ENCODE measurements at places on chromosomes 12 and 14. TPM values are rescaled to one million over a fixed set of nuclear protein-coding genes. Genes with fewer than 3 reads are reported as not detected.

DNA sequence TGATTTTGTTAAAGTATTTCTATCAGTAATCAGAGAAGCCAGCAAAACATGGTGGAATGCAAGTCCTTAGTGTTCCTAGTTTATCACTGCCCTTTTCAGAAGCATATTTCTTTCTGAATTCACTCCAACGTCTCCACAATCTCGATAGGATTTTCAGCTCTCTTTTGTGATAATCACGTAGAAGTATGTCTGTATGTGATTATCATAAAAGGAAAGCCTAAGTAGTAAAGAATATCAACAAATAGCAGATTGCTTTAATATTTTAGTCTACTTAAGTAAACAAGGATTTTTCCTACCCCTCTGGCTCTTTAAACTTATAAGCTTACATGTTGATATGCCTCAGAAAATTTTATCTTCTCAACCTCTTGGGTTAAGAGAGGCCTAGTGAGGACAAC is 147.4 kb upstream of the NUDT4 start:
- no peak overlapping the region for H3K4me3 ChIP-seq
- H3K36me3 ChIP-seq, result no peaks in the 10 kb centered on the region
- no peak overlapping the region for H3K27ac ChIP-seq

- H3K4me1 ChIP-seq, result no peaks in the 10 kb centered on the region
- H3K27ac ChIP-seq, result no peak overlapping the region
- H3K27me3 ChIP-seq, result no peaks in the 10 kb centered on the region
- no peak overlapping the region for H3K4me3 ChIP-seq
- no peaks in the 10 kb centered on the region for H3K36me3 ChIP-seq
Observed at GRCh38 chr14:82710267-82710841, 1176.7 kb upstream of the SEL1L start.

GRCh38 chr12:6140651-6141447 is 16.4 kb upstream of the VWF start:
- H3K27ac ChIP-seq, result no peak overlapping the region
- no peaks in the 10 kb centered on the region for H3K36me3 ChIP-seq
- H3K4me3 ChIP-seq, result no peak overlapping the region
- no peaks in the 10 kb centered on the region for H3K27me3 ChIP-seq

DNA sequence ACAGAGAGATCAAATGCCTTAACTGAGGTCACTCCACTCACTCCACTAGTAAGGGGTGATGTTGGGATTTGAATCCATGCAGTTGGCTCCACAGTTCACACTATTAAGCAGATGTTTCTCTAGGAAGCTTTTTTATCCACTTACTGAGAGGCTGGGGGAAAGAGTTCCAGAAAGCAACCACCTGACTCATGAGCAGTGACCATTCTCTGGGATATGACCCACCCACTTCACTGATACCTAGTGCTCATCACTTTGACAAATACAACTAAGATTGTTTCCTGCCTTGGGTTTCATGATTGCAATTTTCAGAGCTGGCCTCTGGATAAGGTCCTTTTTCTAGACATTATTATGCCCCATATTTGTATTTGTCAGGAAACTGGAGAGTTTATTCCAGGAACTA is 152.1 kb upstream of the PLEKHG7 start:
- no peaks in the 10 kb centered on the region for H3K36me3 ChIP-seq
- no peaks in the 10 kb centered on the region for H3K4me1 ChIP-seq
- DNase-seq, result no peak
- H3K27me3 ChIP-seq, result no peaks in the 10 kb centered on the region

DNA sequence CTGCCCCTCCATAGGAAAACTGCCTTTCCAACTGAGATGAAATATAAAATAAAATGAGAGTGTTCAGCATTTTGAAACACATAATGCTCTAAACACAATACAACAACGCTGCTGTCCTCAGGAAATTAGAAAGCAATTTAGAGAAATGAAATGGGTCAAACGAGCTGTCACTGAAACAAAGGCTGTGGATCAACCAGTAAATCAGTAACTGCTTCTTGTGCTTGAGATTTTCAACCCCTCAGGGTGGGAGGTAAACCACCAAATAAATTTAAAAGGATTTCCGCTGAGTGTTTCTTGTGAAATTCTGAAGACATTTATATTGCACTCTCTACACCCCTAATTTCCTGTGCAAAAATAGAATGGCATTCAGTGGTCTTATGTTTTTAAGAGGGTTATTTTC is 657.1 kb upstream of the SEL1L start:
- no peaks in the 10 kb centered on the region for H3K4me1 ChIP-seq
- DNase-seq, result no peak
- no peaks in the 10 kb centered on the region for H3K36me3 ChIP-seq
- no peak overlapping the region for H3K4me3 ChIP-seq
- no peak overlapping the region for H3K27ac ChIP-seq

DNA sequence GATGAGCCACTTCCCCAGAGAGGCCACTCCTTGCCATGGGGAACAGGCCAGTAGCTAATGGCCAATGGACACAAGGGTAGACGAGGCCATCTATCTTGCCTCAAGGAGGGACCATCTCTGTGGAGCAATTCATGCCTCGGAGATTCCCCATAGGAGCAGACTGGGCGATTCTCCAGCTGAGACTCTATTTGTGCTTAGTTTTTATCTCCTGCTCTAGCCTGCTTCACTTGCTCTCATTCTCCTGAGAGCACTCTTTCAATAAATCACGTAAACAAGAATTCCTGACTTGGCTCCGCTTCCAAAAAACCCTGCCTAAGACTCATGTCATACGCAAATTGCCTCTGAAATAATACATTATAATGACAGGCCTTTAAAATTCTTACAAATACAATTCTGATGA is 396.4 kb upstream of the USP15 start:
- no peak overlapping the region for H3K4me3 ChIP-seq
- H3K27me3 ChIP-seq, result no peaks in the 10 kb centered on the region
- H3K4me1 ChIP-seq, result no peaks in the 10 kb centered on the region
- DNase-seq, result no peak
- H3K27ac ChIP-seq, result no peak overlapping the region

- no peak for DNase-seq
- no peaks in the 10 kb centered on the region for H3K36me3 ChIP-seq
- no peaks in the 10 kb centered on the region for H3K4me1 ChIP-seq
- H3K27me3 ChIP-seq, result no peaks in the 10 kb centered on the region
Observed at GRCh38 chr14:60179431-60179869, 14.3 kb upstream of the DHRS7 start.

DNA sequence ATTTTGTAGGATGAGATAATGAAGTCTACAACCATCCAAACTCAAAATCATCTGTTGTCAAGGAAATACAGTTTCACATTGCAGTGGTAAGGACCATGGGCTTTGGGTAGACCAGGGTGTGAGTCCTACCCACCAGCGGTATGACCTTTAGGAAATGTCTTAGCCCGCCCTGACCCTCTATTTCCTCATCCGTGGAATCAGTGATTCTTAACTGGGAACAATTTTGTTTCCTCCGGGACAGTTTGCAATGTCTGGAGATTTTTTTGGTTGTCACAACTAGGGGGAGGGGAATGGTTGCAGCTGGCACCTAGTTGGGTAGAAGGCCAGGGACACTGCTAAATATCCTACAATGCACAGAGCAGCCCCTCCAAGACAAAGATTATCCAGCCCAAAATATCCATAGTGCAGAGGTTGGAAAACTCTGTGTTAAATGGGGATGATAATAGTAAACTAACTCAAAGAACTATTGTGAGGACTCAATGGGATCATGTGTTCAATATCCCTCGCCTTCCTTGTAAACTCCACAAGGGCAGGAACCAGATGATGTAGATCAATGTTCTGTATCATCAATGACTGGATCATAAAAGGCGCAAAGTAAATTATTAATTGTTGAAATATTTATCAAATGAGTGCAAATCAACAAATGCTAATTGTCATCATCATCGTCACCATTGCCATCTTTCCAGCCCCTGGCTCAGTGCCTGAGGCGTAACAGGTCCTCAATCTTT is 15.7 kb upstream of the IFT81 start:
- no peak overlapping the region for H3K27ac ChIP-seq
- no peaks in the 10 kb centered on the region for H3K27me3 ChIP-seq
- no peaks in the 10 kb centered on the region for H3K36me3 ChIP-seq
- peak; percentile 23 for DNase-seq
- peak overlapping the region; percentile 4 for H3K4me3 ChIP-seq

DNA sequence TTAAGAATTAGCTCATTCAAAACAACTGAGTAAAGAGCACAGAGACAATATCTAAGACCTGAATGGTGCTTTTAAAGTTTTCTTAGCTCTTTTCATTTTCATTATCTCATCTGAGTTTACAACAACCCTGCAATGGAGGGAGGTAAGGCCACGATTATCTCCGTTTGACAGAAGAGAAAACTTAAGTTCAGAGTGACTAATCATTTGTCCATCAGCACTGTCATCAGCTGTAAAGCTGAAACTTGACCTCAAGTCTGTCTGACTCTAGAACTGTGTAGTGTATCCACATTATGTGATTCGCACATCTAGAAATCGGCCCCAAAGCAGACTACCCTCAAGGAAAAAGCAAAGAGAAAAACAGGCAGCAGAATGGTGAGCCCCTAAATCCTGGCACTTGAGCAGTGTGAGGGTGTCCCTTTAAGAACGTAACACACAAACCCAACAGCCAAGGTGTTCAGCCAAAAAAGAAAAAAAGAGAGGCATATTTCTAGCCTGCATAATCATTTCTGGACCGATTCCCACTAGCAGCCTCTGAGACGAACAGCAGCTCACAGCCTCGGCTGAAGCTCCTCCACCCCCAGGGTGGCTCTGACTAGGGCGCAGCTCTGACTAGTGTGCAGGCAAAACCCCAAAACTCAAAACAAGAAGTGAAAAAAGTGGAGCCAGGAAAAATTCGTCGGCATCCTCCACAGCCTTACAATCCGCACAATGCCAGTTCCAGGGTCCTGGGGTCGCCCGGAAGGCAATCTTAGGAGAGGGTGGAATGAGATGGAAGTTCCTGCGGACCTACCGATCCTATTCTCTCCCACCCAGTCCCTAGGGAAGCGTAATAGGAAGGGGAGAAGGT is 1.6 kb downstream of the STXBP6 start:
- peak; percentile 47 for DNase-seq
- no peak overlapping the region for H3K27ac ChIP-seq
- peaks cover 4% of the 10 kb centered on the region for H3K4me1 ChIP-seq
- H3K4me3 ChIP-seq, result no peak overlapping the region
- H3K36me3 ChIP-seq, result no peaks in the 10 kb centered on the region

DNA sequence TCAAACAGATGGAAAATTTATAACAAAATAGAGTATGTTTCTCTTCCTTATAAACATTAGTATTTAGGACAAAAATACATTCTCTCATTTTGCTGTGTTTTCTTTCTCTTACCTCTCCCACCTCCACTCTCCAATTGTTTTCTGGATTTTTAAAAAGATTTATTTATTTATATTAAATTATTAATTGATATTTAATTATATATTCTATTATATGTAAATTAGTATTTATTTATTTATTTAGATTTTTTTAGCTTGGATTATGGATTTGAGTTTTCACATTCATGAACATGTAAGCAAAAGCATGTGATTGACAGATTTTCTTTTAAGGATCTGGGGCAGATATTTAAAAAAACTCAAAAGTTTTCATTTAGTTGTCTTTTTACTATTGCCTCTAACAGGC is 35.6 kb downstream of the SCN8A start:
- H3K27ac ChIP-seq, result no peak overlapping the region
- no peak overlapping the region for H3K4me3 ChIP-seq
- H3K36me3 ChIP-seq, result no peaks in the 10 kb centered on the region
- no peak for DNase-seq
- peaks cover 1% of the 10 kb centered on the region for H3K4me1 ChIP-seq

GRCh38 chr12:102685841-102686240 is 205.5 kb upstream of the IGF1 start:
- no peak overlapping the region for H3K4me3 ChIP-seq
- no peaks in the 10 kb centered on the region for H3K36me3 ChIP-seq

- no peak overlapping the region for H3K4me3 ChIP-seq
- H3K4me1 ChIP-seq, result no peaks in the 10 kb centered on the region
- no peaks in the 10 kb centered on the region for H3K36me3 ChIP-seq
- no peak for DNase-seq
- no peaks in the 10 kb centered on the region for H3K27me3 ChIP-seq
Observed at GRCh38 chr12:15558915-15559528, 230.2 kb downstream of the EPS8 start.

GRCh38 chr14:89315493-89316470 is 101.3 kb downstream of the FOXN3 start:
- no peak for DNase-seq
- no peaks in the 10 kb centered on the region for H3K4me1 ChIP-seq
- no peak overlapping the region for H3K27ac ChIP-seq
- no peaks in the 10 kb centered on the region for H3K27me3 ChIP-seq
- H3K36me3 ChIP-seq, result peaks cover 10% of the 10 kb centered on the region

GRCh38 chr14:20618271-20618749 is 23.2 kb downstream of the OR6S1 start:
- no peaks in the 10 kb centered on the region for H3K4me1 ChIP-seq
- H3K36me3 ChIP-seq, result no peaks in the 10 kb centered on the region
- H3K27me3 ChIP-seq, result no peaks in the 10 kb centered on the region
- H3K27ac ChIP-seq, result no peak overlapping the region

- DNase-seq, result no peak
- no peaks in the 10 kb centered on the region for H3K27me3 ChIP-seq
- no peak overlapping the region for H3K4me3 ChIP-seq
Observed at GRCh38 chr12:58656254-58657009, 263.9 kb downstream of the LRIG3 start.

GRCh38 chr12:76020731-76021672 is 10.6 kb downstream of the PHLDA1 start:
- DNase-seq, result no peak
- H3K4me1 ChIP-seq, result peaks cover 12% of the 10 kb centered on the region
- no peak overlapping the region for H3K27ac ChIP-seq
- no peaks in the 10 kb centered on the region for H3K27me3 ChIP-seq
- H3K36me3 ChIP-seq, result no peaks in the 10 kb centered on the region
- no peak overlapping the region for H3K4me3 ChIP-seq

- no peak overlapping the region for H3K4me3 ChIP-seq
- H3K27ac ChIP-seq, result no peak overlapping the region
- no peaks in the 10 kb centered on the region for H3K4me1 ChIP-seq
- DNase-seq, result no peak
- peaks cover 8% of the 10 kb centered on the region for H3K27me3 ChIP-seq
Observed at GRCh38 chr12:43694879-43695278, 63.7 kb downstream of the PUS7L start.

DNA sequence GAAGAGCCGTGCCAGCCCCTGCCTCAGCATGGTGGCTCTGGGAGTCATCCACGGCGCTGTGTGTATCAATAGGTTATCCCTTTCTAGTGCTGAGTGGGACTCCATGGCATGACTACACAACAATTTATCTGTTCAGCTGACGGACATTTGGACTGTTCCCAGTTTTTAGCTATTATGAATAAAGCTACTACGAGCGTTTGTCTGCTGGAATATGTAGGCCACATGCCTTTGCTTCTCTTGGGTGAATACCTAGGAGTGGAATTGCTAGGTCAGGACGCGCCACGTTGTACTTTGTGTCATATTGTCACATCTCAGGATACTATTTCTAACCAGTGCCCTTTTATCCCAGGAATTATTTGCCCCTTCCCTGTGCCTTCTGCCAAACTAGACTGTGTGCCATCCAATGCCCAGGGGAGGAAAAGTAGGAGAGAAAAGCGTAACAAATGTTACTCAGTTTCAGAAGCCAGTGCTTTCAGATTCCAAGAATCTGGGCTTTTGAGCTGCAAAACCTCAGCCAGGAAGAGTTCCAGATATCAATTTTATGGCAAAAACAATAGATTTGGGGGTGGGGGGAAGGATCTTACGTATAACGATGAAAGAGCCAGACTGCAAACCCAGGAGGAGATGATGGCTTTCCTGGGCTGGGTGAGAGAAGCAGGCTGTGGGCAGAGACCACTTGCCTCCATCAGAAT is 62.5 kb upstream of the NCOR2 start:
- DNase-seq, result no peak
- no peaks in the 10 kb centered on the region for H3K27me3 ChIP-seq
- H3K4me1 ChIP-seq, result peaks cover 2% of the 10 kb centered on the region

- peaks cover 23% of the 10 kb centered on the region for H3K4me1 ChIP-seq
- DNase-seq, result no peak
- H3K36me3 ChIP-seq, result no peaks in the 10 kb centered on the region
- H3K27ac ChIP-seq, result peak overlapping the region; percentile 25
Observed at GRCh38 chr14:89186856-89187376, 230.1 kb downstream of the FOXN3 start.

TMEM121 gene
- total RNA-seq, result 0.29 TPM

PKP2 gene
- 114 TPM for total RNA-seq

WNT1 gene
- not detected for total RNA-seq

TESPA1 gene
- not detected for total RNA-seq
